ENCODE measurements at places on chromosomes 3 and 15.

GRCh38 chr15:57457726-57458125, 81.4 kb downstream of the CGNL1 start:
- no peaks in the 10 kb centered on the region for H3K4me1 ChIP-seq
- H3K36me3 ChIP-seq, result peaks cover 3% of the 10 kb centered on the region
- no peak overlapping the region for H3K27ac ChIP-seq
- DNase-seq, result no peak
- no peak overlapping the region for H3K4me3 ChIP-seq

GRCh38 chr3:138016065-138016464, 6.1 kb downstream of the CLDN18 start:
- no peaks in the 10 kb centered on the region for H3K36me3 ChIP-seq
- H3K27me3 ChIP-seq, result no peaks in the 10 kb centered on the region
- no peak for DNase-seq
- no peak overlapping the region for H3K4me3 ChIP-seq
- no peak overlapping the region for H3K27ac ChIP-seq

- peaks cover 2% of the 10 kb centered on the region for H3K36me3 ChIP-seq
- no peak for DNase-seq
- H3K27me3 ChIP-seq, result no peaks in the 10 kb centered on the region
- H3K4me3 ChIP-seq, result no peak overlapping the region
Observed at GRCh38 chr15:60442763-60443162, 36.2 kb downstream of the ICE2 start.

GRCh38 chr3:71195492-71195891, 388.0 kb downstream of the FOXP1 start:
- no peak for DNase-seq
- H3K27ac ChIP-seq, result no peak overlapping the region
- no peaks in the 10 kb centered on the region for H3K27me3 ChIP-seq

DNA sequence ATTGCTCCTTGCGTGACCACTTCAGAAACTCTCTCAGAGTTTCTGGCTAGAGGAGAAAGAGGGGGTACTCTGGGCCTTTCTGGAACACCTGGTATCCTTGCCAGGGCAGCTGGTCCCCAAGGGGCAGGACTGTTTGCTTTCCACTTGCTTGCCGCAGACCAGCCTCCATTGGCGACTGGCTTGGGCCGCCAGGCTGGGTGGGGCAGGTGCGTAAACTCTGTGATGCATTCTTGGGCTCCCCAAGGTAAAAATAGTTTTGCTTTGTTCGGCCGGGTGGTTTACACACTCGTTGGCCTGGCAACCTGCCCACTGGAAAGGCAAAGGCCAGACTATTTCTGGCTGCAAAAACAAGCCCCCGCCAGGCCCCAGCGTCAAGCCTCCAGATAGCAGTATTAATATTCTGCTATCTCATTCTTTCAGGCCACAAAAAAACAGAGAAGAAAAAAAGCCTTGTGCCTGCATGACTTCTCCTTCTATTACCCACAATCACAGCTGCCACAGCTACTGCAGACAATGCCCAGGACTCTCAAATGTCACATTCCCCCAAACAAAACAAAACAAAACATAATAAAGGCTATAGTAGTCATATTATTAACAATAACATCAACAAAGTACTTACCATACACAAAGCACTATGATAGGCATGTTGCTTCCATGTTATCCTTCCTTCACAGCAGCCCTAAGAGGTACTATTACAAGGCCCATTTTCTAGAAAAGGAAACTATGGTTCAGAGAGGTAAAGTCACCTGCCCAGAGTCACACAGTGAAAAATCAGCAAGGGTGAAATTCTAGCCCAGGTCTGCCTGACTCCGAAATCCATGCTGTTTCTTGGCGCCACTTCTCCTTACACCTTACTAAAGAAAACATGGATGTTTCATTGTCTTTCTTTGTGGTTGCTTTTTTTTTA, 14.0 kb upstream of the SSUH2 start:
- peak; percentile 94 for DNase-seq
- no peak overlapping the region for H3K27ac ChIP-seq
- no peak overlapping the region for H3K4me3 ChIP-seq

- no peaks in the 10 kb centered on the region for H3K27me3 ChIP-seq
- no peak for DNase-seq
- H3K36me3 ChIP-seq, result no peaks in the 10 kb centered on the region
- H3K4me3 ChIP-seq, result no peak overlapping the region
- peaks cover 43% of the 10 kb centered on the region for H3K4me1 ChIP-seq
Observed at GRCh38 chr15:62505762-62506161, 340.7 kb upstream of the C2CD4B start.

DNA sequence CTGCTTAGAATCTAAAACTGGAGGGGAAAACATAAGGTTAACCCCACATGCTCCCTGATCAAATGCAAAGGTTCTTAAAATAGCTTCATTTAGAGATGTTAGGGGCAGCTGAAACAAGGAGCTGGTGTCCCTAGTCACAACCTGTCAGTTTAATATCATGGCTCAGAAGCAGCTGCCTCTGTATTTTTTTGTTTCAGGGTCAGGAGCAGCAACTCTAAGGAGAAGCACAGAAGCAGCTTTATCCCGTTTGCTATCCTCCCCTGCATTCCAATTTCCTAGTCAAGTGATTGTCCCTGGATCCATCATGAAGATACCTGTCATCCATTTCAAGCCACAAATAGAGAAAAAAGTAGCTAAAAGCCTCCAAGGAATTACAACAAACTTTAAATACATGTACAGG, 4.1 kb downstream of the FILIP1L start:
- no peaks in the 10 kb centered on the region for H3K36me3 ChIP-seq
- no peak overlapping the region for H3K27ac ChIP-seq
- no peaks in the 10 kb centered on the region for H3K27me3 ChIP-seq
- DNase-seq, result no peak
- H3K4me3 ChIP-seq, result no peak overlapping the region
- H3K4me1 ChIP-seq, result peaks cover 3% of the 10 kb centered on the region

DNA sequence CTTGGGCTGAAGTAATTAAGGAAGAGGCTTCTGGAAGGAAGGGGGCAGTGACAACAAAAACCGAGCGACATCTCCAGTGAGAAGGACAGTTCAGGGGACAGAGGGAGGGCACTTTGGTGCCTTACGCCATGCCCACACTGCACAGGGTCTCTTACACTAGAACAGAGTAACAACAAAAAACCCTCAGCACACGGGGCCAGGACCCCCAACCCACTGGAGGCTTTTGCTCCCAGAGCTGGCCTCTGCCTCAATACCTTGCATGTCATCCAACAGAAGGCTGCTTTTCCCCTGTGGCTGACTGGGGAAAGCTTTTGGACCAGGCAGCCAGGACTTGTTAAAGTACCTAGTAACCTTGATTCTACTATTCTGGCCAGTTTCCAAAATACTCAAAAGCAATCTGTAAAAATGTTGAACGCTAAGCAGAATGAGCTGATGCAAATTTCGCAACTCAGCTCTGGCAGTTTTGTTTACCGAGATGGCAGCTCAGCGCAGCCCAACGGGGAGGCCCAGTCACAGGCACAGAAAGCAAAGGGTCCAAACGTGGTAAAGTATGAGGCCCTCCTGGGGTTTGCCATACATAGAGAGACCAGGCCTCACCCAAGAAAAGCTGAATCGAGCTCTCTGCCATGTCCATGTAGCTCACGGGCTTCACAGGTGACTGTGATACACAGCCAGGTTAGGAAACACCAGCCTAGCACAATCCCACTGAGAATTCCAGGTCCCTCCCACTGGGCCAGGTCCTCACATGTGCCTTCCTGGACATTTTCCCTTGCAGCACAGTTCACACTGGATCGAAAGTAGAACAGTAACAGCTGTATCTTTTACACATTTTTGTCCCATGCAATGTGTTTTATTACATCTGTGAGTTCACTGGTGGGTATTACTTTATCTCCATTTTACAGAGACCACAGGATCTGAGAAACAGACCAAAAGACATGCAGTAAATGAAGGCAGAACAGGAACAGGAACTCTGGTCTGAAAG, 6.0 kb downstream of the CHCHD4 start:
- H3K4me1 ChIP-seq, result peaks cover 3% of the 10 kb centered on the region
- peak; percentile 73 for DNase-seq
- peaks cover 4% of the 10 kb centered on the region for H3K36me3 ChIP-seq
- no peaks in the 10 kb centered on the region for H3K27me3 ChIP-seq

- peak overlapping the region; percentile 46 for H3K4me3 ChIP-seq
- H3K27ac ChIP-seq, result peak overlapping the region; percentile 57
- H3K36me3 ChIP-seq, result no peaks in the 10 kb centered on the region
- peak; percentile 52 for DNase-seq
- H3K27me3 ChIP-seq, result peaks cover 3% of the 10 kb centered on the region
Observed at GRCh38 chr3:53845103-53845880, 927 bp downstream of the CHDH start.

- no peaks in the 10 kb centered on the region for H3K27me3 ChIP-seq
- no peak overlapping the region for H3K4me3 ChIP-seq
- no peak overlapping the region for H3K27ac ChIP-seq
- DNase-seq, result no peak
- no peaks in the 10 kb centered on the region for H3K4me1 ChIP-seq
Observed at GRCh38 chr3:128379367-128380160, 87.1 kb downstream of the DNAJB8 start.

DNA sequence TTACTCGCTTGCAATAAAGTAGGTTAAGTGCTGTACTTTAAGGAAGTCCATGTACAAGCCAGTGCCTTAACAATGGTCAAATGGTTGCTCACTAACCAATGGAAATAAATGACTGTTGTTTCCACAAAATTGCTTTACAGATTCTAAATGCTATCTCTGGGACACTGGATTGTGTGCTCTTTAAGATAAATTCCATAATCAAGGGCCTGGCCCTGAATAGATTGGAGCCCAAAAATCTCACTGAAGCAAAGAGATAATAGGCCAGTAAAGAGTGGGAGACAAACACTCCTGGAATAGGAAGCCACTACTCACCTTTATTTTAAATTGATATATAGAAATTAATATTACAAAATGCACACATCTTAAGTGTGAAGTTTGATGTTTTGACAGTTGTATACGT, 62.4 kb upstream of the GOLGA6B start:
- DNase-seq, result no peak
- no peak overlapping the region for H3K27ac ChIP-seq
- no peak overlapping the region for H3K4me3 ChIP-seq

- no peak for DNase-seq
- no peak overlapping the region for H3K4me3 ChIP-seq
- peaks cover 4% of the 10 kb centered on the region for H3K27me3 ChIP-seq
- no peak overlapping the region for H3K27ac ChIP-seq
Observed at GRCh38 chr3:135495891-135496290, 469.6 kb upstream of the PPP2R3A start.

All from small intestine (tissue), 16 donors.